ENCODE measurements at places on chromosomes 7 and 10.

DNA sequence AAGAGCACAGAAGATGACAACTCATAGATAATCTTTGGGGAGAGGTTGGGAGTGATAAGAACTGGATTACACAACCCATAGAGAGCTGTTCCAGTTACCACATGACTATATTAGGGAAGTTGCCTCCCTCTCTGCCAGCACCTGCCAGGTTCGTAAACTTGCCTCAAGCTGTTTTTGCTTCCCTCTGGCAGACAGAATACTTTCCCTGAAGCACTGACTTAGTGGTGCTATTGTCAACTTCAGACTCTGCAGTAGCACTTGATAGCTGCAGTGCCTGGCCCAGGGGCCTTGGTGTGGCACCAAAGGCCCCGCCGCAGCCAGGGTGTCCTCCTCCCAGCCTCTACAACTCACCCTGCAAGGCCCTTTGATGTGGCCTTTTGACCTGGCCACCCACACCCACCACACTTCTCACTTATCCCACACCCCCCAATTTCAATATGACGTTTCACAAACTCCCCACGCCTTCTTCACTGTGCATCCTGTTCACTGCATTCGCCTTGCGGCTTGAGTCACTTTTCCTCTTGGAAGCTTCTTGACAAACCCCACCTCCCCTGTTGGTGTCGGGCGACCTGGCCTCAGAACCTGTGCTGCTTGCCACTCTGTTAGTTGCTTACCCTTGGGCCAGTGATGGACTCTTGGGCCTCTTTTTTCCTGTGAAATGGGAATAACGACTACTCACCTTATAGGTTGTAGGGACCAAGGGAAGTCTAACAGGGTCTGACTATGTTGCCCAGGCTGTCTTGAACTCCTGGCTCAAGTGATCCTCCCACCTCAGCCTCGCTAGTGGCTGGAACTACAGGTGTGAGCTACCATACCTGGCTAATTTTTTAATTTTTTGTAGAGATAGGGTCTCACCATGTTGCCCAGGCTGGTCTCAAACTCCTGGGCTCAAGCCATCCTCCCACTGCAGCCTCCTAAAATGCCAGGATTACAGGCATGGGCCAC, 50.2 kb upstream of the PODXL start:
- DNase-seq, result no peak

- no peak for DNase-seq
Observed at GRCh38 chr7:28641752-28642545, 229.6 kb downstream of the CREB5 start.

- no peak for DNase-seq
Observed at GRCh38 chr7:41096917-41097316, 606.0 kb downstream of the INHBA start.

DNA sequence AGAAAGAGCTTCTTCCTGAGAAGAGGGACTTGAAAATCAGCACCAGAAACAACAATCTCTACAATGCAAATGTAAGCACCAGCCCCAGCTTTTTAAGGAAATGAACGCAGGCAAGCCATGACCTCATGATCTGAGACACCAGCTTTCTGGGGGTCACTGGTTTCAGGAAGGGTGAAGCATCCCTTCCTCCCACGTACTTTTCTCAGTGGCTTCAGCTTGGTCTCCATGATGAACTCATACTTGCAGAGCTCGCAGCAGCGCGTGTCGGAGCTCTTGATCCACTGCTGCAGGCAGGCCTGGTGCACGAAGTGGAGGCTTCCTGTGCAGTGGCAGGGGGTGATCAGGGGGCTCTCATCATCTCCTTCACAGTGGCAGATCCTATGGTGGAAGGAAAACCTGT, 87.0 kb downstream of the ALOX5 start:
- DNase-seq, result no peak

- peak; percentile 96 for DNase-seq
Observed at GRCh38 chr7:22121702-22122474, 176.2 kb upstream of the CDCA7L start.

GRCh38 chr7:157011333-157012112, 1.1 kb upstream of the MNX1 start:
- DNase-seq, result no peak
